ENCODE measurements at places on chromosomes 7 and 10.

DNA sequence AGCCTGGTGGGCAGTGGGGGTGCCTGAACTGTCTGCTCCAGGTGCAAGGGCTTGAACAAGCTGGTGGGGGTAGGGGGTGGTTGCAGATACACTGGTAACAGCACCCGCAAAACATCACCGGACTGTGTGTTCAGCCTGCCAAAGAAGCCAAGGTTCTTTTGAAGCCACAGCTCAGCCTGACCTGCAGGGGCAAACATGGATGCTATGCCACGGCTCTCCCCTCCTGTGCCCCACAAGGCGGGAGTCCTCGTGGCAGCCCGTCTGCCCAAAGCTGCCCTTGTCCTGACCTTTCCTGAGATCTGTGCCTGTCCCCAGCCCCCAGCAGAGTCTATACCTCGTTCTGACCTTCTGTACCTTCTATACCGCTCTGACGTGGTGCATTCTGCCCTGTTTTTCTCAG is 285.7 kb downstream of the GLRX3 start:
- no peak for DNase-seq

DNA sequence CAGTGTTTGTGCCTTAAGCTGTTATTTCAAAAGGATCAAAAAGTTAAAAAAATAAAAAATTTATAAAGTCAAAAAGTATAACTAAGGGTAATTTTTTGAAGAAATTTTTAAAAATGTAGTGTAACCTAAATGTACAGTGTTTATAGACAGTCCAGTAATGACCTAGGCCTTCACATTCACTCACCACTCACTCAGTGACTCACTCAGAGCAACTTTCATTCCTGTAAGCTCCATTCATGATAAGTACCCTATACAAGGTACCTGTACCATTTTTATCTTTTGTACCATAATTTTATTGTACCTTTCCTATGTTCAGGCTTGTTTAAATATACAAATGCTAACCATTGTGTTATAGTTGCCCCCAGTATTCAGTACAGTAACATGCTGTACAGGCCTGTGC is 21.5 kb downstream of the DNAJC9 start:
- DNase-seq, result no peak

GRCh38 chr7:150402671-150403321 is 23.7 kb downstream of the ZNF775 start:
- DNase-seq, result no peak

GRCh38 chr7:36985866-36986400 is 261.6 kb upstream of the AOAH start:
- DNase-seq, result no peak

- no peak for DNase-seq
Observed at GRCh38 chr10:132407846-132408278, 10.9 kb downstream of the PWWP2B start.

DNA sequence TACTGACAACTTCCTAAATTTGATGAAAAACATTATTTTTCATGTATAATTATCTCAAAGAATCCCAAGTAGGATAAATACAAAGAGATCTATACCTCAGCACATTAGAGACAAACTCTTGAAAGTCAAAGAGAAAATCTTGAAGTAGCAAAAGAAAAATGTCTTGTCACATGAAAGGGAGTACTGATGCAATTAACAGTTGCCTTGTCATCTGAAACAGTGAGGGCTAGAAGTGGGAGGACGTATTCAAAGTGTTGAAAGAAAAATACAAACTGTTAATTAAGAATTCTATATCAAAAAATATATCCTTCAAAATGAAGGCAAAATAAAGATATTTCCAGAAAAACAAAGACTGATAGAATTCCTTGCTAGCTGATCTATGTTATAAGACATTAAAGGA is 35.5 kb upstream of the ARHGAP22 start:
- DNase-seq, result no peak

DNA sequence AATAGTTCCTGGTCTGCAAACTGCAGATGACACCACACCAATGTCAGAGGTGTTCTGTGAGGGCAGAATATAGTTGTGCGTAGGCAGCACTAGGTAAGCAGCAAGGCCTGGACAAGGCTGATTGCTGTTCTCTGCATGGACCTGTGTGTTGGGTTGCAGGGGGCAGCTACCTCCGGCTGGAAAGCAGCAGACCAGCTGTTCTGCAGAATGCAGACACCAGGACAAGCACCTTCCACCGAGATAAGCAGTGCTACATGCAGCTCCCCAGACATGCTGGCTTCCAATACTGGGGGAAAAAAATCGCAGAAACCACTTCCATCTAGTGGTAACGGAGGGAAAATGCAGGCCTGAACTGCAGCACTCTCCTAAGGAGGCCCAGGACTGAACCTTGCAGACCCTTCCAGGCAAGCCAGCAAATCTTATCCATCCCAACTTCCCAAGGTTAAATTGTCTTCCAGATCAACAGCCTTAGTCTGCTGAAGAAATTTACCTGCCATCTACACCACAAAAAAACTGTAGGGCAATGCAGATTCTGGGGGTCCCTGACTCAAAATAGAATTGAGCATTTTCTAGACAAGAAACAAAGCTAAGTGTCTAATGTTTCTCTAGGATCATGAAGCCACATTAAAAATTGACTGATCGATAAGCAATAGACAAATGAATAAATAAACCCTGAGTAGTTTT is 50.5 kb upstream of the COBL start:
- DNase-seq, result no peak
